H1 (cell line): ENCODE measurements at places on chromosomes 16 and 17. TPM values are rescaled to one million over a fixed set of nuclear protein-coding genes. Genes with fewer than 3 reads are reported as not detected.

NDRG4 gene
- polyA plus RNA-seq: 30.9 and 45.7 TPM in 2 replicates

PLA2G10 gene
- 2.2 and 2.4 TPM in 2 replicates for polyA plus RNA-seq

MYL4 gene
- 0.12 and 0.13 TPM in 2 replicates for polyA plus RNA-seq

VPS4A gene
- polyA plus RNA-seq: 14.1 and 19.0 TPM in 2 replicates
